ENCODE measurements at places on chromosomes 4 and X. TPM values are rescaled to one million over a fixed set of nuclear protein-coding genes. Genes with fewer than 3 reads are reported as not detected.

The GPR50 gene
- 0.26 TPM for total RNA-seq

The PLAC8 gene
- 154 TPM for total RNA-seq

DNA sequence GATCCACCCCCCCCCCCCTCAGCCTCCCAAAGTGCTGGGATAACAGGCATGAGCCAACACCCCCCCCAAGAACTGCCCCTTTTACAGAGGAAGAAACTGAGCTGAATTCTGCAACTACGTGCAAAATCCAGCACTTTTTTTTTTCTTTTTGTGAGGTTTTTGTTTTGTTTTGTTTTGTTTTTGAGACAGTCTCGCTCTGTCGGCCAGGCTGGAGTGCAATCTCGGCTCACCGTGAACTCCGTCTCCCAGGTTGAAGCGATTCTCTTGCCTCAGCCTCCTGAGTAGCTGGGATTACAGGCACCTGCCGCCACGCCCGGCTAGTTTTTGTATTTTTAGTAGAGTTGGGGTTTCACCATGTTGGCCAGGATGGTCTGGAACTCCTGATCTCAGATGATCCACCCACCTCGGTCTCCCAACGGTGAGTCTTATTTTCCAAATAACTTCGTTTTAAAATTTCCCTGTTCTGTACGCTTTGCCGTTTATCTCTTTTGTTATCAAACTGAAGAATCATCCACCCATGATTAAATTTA lies 4.9 kb downstream of the CRLF2 start:
- DNase-seq = no peak

DNA sequence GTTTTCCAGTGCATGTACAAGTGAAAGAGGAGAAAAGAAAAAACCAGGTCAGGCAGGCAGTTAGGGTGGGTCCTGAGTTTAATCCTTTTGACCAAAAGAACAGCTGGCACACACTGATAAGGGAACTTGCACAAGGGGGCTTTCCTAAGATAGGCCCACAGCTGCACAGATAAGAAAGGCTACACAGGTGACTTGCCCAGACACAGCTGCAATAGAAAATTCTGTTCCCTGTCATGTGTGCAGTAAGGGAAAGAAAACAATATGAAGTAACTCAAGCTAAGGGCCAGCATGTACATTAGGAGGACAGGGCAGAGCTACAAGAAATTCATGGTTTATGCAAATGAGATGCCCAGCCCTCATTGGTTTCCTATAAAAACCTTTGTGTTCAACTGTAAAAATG lies 32.9 kb downstream of the LUZP4 start:
- DNase-seq = no peak

DNA sequence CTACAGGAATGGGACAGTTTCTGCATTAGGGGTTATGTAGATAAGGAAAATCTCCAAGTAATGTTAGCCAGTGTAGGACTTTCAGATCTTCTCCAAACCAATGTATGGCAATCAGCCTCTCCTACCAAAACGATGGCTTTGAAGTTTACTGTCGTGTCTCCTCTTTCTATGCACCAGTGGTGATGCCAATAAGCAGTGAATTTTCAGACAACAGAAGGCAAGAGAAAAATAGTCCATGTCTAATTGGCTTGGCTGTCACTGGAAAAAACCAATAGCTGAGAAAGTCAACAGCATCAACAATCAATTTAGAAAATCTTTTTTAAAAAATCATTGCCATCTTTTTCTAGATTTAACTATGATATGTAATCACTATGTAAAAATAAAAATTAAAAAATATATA lies 35.0 kb downstream of the LIMCH1 start:
- no peak for DNase-seq

DNA sequence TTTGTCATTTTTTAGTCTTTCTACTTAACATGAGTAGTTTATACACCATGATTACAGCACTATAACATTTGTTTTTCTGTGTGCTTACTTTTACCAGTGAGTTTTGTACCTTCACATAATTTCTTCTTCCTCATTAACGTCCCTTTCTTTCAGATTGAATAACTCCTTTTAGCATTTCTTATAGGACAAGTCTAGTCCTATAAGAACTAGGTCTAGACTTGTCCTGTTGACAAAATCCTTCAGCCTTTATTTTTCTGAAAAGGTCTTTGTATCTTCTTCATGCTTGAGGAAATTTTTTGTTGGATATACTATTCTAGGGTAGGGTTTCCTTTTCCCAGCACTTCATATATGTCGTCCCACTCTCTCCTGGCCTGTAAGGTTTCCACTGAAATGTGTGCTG lies 253.3 kb upstream of the ARHGAP24 start:
- DNase-seq = no peak

GRCh38 chrX:138270931-138271330 lies 440.6 kb downstream of the FGF13 start:
- no peak for DNase-seq

DNA sequence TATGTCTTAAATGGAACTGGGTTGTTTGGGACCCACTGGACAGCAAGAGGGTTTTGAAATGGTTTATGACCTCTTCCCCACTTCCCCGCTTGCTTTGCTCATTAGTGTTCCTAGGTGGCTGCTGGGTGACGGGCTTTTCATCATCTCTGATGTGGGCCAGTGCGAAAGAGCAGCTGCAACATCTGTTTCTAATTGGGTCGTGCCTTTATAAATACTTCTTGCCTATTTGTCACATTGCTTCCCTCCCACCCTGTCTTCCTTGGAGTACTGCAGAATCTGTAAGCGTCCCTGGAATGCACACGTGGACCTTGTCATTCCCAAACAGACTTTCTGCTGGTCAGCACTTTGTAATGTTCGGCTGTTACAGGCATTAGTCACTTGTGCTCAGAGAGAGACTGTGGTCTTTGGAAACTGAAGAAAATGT lies 35.2 kb downstream of the SEPTIN11 start:
- DNase-seq = peak; percentile 24

DNA sequence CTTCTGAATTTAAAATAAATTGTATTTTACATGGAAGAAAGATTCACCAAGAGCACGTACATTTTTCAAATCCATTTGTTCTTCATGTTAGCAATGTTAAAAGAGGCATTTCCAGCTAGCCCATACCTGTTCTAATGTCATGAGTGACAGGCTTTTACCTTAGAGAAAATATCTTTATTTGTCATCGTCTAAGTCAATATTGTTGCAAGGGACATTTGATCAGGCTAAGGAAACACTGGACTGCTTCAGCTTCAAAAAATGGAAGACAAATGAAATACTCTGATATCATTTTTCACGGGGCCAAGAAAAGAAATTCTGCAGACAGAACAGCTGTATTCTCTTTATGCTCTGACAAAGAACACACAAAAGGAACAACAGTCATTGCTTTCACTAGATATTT lies 207.7 kb downstream of the RCHY1 start:
- DNase-seq = no peak

DNA sequence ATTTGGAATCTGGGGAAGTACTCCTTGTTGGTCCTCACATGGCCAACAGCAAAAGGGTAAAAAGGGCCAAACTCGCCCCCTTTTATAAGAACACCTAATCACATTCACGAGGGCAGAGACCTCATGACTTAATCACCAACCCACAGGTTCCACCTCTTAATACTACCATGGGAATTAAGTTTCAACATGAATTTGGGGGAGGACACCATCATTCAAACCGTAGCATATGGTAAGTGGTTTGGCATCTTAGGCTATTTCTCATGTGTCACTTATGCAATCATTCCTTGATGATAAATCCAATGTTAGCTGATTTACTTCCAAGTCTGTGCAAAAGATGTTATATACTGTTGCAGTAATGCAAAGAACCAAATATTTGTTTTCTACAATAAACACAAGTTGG lies 302.9 kb upstream of the FAM241A start:
- no peak for DNase-seq
